ENCODE measurements at places on chromosomes 2 and 18.
A peak's percentile ranks its signal among the peaks of the same experiment; 100 is the strongest.

DNA sequence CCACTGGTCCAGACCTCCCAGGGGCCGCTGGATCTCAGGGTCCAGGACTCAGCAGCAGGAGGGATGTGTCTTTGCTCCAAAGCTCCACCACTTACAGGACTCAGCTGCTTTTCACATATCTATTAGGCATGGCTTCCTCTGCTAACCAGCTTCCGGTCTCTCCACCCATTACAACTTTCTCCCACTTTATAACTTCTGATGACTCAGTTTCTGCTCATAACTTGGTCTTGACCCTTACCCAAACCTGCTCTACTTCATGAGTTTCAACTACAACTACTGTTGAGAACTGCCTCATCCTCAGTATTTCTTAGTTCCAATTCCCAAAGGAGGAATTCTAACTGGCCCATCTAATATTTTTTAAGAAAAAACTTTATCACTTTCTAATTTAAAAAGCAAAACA, 17.2 kb downstream of the SULT1C2 start:
- DNase-seq, result no peak

- DNase-seq, result no peak
These were observed 19.2 kb upstream of the SPATA3 start for GRCh38 chr2:230976671-230977171.

DNA sequence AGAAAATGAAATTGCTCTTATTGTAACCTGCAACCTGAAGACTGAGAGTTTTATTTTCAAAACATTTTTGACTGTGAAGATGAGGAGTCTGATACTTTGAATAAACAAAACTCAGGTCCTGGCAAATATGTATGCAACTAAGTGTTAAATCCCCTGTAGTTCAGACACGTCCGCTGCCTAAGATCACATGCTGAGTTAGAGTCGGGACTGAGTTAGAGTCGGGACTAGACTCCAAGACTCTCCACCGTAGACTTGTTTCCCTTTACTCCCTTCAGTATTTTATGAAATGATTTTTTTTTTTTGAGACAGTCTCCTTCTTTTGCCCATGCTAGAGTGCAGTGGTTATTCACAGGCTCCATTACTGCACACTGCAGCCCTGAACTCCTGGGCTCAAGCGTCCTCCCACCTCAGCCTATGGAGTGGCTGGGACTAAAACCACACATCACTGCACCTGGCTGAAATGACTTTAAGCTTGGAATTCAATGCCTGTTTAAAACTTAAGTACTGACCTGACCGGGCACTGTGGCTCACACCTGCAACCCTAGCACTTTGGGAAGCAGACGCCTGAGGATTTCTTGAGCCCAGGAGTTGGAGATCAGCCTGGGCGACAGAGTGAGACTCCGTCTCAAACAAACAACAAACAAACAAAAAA, 28.0 kb upstream of the PMAIP1 start:
- no peak for DNase-seq

- no peak for DNase-seq
These were observed 23.5 kb downstream of the COLEC11 start for GRCh38 chr2:3618367-3618766.

- no peak for DNase-seq
These were observed 38.7 kb downstream of the PSD4 start for GRCh38 chr2:113212245-113213060.

- DNase-seq, result no peak
These were observed 212.4 kb downstream of the SLC4A10 start for GRCh38 chr2:161836664-161837063.

GRCh38 chr2:205670292-205670691, 12.0 kb upstream of the NRP2 start:
- no peak for DNase-seq

- DNase-seq, result no peak
These were observed 178.0 kb downstream of the UBE2E3 start for GRCh38 chr2:181158427-181158826.

DNA sequence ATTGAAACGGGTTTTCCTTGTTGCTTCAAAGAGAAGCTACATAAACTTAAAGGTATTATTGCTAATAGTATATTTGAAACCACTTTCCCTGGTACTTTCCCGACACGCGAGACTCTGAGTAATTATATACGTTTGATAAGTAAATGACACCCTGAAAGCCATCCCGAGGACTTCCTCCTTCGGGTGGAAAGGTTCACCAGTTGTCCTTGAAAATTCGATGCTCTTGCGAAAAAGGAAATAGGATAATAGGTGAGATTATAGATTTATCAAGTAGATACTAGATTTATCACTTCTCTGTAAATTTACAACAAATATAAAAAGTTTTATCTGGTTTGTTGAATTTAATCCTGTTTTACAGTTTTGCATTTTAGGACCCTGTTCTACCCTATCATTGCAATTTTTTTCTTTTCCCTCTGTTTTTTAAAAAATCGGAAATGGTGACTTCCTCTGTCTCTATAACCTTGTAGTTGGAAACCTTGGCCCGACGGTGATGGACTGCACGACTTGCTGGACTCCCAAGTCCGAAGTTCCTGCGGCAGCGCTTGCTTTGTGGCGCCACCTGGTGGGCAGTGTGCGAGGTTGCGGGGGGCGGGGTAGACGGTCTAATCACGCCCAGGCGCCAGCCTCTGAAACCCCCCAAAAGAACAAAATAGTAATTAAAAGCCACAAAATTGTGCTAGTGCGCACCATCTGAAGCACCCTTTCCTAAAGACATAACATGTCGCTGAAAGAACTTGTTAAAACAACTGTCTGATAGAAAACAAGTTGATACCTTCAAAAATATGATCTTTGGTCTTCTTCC, 972 bp upstream of the DLX2 start:
- peak; percentile 87 for DNase-seq

- DNase-seq, result no peak
These were observed 21.3 kb downstream of the DYTN start for GRCh38 chr2:206696910-206697309.

DNA sequence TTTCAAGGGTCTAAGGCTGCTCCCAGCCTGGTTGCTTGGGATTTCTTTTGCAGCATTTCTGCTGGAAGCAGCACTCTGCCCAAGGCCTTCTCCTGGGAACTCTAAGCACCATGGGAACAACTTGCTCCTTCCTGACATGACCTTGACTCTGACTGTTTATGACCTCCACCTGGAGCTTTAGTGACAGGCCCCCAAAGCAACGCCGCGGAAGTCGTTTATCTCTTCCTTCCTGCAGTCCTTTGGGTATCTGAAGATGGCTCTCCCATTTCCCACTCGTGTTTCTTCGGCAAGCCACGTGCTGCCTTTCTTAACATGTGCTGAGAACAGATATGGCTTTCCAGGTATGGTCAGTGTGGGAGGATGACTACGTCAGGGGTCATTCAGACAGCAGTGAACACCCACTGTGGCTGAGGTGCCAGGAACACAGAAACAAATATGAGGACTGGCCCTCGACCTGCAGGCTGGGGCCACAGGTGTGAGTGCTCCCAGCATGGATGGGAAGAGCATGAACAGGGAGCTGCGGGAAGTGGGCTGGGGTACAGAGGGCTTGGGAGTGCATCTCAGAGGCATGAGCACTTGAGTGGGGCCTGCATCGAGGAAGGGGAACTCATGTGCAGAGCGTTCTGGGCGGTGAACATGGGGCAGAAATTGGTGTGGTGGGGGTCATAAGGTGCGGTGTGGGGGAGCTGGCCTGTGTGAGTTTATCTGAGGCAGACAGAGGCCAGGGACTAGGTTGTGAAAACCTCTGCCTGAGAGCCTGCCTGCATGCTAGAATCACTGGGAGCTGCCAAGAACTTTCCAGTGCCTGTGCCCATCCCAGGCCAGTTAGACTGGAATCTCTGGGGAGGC, 140.5 kb downstream of the TSN start:
- DNase-seq, result no peak

- peak; percentile 94 for DNase-seq
These were observed at the start of gene TGIF1 for GRCh38 chr18:3450012-3450798. Gene TGIF1 (plus strand): TSS chr18:3450172. CDS start chr18:3450490, 318 bp downstream.

DNA sequence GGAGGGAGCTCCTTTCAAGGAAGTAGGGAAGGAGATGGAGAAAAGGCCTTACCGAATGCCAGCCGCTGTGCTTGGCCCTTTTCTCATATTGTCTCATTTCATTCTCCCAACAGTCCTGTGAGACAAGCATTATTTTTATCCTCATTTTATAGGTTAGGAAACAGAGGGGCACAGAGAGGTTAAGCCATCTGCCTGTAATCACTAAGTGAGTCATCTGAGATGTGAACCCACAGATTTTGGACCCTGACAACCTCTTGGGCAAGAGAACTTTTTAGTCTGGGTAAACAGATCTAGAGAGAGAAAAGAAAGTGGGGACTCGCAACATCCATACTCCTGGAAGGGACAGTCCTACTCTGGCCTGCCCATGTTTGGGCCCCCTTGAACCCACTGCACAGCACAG, 91.7 kb upstream of the LCLAT1 start:
- DNase-seq, result no peak

DNA sequence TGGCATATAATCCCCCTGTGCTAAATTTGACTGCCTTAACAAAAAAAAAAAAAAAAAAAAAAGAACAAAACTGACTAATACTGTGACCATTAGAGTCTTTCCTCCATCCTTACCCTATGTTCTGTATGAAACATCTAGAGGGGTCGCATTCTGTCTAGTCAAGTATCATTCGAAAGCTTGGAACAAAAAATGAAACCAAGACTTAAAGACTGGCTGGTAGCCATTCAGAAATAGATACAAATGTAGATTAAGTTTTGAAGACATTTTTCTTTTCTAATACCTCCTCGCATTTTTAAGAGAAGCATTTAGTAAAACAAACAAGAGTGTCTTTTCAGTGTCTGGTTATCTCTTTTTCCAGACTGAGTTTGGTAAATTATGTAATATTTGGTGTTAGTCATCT, 66.7 kb downstream of the SPATS2L start:
- DNase-seq, result no peak

DNA sequence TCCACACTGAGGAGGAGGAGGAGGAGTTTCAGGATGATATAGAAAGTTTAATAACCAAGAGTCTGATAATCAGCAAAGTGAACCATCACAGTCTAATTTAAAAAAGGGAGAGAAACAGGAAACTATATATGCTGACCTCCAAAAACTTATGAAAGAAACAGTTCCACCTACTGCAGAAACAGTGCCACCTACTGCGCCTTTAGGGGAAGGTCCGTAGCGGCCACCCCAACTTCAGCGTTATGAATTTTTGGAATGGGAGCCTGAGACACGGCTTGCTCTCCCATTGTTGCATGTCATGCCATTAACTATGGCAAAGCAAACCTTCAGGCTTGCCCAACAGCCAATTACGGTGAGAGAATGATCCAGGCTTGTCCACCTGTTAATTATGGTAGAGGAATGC, 1719.2 kb upstream of the LRRTM1 start:
- DNase-seq, result no peak

DNA sequence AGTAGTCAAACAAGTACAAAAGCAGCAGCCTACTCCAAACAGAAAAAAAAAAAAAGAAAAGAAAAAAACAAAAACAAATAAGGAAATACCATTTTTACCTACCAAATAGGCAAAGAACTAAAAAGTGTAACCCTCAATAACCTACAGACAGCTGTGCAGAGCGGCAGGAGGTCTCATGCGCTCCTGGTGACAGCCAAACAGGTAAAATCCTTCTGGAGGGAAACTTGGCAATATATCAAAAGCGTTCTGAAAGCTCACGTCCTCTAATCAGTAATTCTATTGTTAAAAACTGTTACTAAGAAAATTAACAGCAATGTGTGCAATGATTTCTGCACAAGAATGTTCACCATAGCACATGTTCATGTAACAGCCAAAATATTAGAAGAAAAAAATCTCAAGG, 105.6 kb downstream of the AFF3 start:
- DNase-seq, result no peak

DNA sequence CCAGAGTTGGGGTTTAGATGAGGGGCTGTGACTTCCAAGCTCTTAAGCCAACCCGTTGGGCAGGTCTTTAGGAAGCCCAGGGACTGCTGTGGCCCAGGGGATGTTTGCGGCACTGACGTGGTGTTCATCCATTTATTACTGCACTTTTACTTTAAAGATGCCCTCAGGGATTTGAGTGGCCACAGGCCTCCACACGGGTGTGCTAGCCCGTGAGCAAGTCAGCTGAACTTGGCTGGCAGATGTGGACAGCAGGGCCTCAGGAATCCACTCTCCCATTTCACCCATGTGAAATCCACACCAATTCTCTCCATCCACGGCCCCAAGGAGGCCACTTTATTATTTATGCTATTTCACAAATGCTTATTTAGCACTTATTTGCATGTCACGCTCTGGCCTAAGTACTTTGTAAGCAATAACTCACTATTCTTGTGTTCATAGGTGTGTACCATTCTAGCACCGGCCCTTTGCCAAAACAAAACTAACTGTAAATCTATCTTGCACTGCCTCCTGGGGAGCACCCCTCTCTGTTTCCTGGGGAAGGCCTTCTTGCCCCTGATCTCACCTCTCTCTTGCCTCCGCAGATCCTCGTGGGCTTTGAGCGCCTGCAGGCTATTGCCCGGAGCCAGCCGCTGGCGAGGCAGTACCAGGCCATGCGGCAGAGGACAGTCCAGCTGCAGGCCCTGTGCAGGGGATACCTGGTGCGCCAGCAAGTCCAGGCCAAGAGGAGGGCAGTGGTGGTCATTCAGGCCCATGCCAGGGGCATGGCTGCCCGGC, 39.1 kb upstream of the GPR17 start:
- DNase-seq, result peak; percentile 13

GRCh38 chr2:186523791-186524190, 37.7 kb downstream of the ZC3H15 start:
- DNase-seq, result peak; percentile 61

GRCh38 chr2:127278959-127279358, 15.0 kb downstream of the ERCC3 start:
- no peak for DNase-seq

DNA sequence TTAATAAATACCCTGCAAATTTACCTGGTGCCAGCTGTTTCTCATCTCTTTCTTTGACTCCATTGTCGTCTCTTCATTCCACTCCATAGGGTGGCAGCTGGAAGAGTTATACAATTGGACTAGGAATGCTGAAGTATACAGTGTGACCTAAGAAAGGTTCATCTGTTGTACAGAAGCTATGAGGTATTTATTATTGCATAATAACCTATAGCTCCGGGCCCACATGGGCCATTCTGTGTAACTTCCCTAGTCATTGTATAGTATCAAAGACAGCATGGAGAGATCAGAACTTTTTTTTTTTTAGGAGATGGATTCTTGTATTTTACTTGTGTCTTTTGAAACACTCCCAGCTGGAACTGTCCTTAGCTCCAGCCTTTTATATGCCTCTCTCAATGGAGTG, 26.2 kb downstream of the BMP10 start:
- DNase-seq, result no peak

- DNase-seq, result no peak
These were observed 62.8 kb upstream of the DTNA start for GRCh38 chr18:34647251-34647650.

- DNase-seq, result peak; percentile 15
These were observed 259.2 kb downstream of the IKZF2 start for GRCh38 chr2:212892193-212892592.

- DNase-seq, result no peak
These were observed 338.8 kb downstream of the SETBP1 start for GRCh38 chr18:45019469-45019868.

All from fibroblast of gingiva (primary cell).